Stimulated activated CD8-positive, alpha-beta memory T cell treated with anti-CD3 and anti-CD28 coated beads, Interleukin-7, amount 100 ng/mL, for 4 hours (primary cell): ENCODE measurements at places on chromosomes 3 and 15.

GRCh38 chr3:78511840-78512239 is 1256.0 kb downstream of the ROBO1 start:
- DNase-seq = no peak

DNA sequence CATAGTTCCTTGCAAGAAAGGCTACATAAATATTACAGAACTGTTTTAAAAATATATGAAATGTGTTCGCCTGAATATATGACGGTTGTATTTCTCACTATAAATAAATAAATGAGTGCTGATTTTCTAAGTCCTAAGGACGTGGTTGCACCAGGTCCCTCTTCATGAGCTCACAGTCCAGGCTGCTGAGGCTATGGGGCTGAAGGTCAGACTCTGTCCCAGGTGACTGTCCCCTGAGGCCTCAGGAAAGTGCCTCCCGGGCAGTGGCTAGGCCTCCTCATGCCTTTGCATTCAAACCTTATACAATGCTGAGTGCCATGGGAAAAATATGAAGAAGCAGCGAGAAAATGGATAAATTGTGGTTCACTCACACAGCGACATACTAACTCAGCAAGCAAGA is 43.5 kb upstream of the SSR3 start:
- no peak for DNase-seq

- no peak for DNase-seq
Measured at GRCh38 chr3:104596551-104596950, 770.2 kb upstream of the ALCAM start.

- DNase-seq = no peak
Measured at GRCh38 chr15:79436037-79436780, 4.1 kb downstream of the MINAR1 start.

DNA sequence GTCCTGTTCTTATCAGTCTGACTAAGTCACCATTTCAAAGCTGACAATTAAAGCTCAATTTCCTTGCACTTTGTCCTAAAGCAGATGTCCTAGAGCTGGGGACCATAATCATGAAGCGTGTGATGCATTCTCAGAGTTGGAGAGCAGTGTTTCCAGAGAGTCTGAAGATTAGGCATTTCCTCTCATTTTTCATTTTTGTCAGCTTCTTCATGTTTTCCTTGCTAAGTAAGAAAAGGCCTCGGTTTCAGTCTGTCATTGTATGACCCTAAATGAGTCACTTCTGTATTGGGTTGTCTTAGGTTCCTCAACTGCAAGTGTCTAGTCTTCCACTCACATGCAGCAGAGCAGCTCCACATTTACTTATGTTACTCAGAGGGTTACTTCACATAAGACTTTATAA is 257.2 kb upstream of the TPRG1 start:
- no peak for DNase-seq

- DNase-seq = no peak
Measured at GRCh38 chr3:143751643-143752178, 96.6 kb downstream of the SLC9A9 start.

DNA sequence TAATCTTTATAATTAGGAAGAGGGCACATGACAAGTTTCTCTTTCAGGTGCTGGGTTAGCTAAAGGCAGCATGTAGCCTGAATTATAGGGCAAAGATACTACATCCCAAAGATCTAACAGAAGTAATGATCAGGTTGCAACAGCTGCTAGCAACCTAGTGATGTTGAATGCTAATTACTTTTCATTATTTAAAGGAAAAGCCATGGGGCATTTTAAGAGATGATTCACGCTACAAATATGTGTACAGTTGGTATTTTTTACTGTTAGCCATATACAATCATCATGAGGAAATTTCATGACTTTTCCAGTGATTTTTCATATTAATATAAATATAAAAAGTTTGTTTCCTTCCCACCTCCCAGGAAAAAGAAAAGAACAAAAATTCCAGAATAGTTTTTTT is 43.0 kb downstream of the NEK10 start:
- no peak for DNase-seq
